ENCODE measurements at places on chromosomes 12 and 14. TPM values are rescaled to one million over a fixed set of nuclear protein-coding genes. Genes with fewer than 3 reads are reported as not detected.

- no peak for DNase-seq
Observed at GRCh38 chr12:93139028-93139665, 210.1 kb upstream of the EEA1 start.

- no peak for DNase-seq
Observed at GRCh38 chr12:68018315-68018714, 29.1 kb downstream of the IFNG-AS1 start.

- no peak for DNase-seq
Observed at GRCh38 chr12:32089156-32089555, 17.5 kb upstream of the BICD1 start.

DNA sequence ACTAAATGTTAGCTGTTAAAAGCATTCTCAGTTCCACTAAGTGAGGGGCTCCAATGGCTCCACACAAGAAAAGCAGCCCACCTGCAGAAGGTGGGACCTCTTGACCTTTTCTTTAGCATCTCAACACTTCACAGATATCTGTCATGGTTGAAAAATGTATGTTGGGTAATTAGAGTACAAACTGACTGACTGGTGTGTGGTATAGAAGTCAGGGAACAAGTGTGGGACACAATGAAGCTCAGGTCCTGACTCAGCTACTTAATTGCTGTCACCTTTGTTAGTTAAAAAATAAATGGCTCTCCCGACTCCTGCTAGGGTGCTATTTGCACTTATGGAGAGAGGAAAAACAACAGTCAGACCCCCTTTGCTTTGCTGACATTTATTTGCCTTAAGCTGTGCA, 299.0 kb downstream of the TTC6 start:
- no peak for DNase-seq

- DNase-seq = no peak
Observed at GRCh38 chr12:5689773-5690172, 255.3 kb downstream of the ANO2 start.

DNA sequence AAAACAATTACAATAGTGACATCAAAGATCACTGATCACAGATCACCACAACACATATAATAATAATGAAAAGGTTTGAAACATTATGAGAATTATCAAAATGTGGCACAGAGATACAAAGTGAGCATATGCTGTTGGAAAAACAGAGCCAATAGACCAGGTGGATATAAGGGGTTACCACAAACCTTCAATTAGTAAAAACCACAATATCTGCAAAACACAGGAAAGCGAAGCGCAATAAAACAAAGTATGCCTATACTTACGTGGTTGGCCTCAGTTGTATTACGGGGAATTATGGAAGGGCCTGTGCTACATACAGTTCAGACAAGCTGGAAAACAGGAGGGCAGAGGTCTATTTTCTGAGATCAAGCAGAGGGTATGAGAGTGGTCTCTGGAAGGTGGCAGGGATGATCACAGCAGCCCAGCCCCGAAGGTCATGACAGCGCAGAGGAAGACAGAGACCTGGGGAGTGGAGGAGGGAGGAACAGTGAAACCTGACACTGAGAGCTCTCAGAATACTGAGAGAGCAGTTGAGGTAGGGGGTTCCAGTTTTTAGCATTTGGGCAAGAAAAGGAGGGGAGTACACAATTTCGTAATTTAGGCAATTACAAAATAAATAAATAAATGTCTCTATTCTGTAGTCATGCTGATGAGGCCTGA, 41.3 kb downstream of the IFNG start:
- no peak for DNase-seq

GRCh38 chr14:99272899-99273765, 1.1 kb upstream of the BCL11B start:
- no peak for DNase-seq

- no peak for DNase-seq
Observed at GRCh38 chr14:49218436-49219092, 367.6 kb downstream of the RPS29 start.

- no peak for DNase-seq
Observed at GRCh38 chr14:102241147-102241546, 63.8 kb downstream of the MOK start.

GRCh38 chr12:54983536-54984101, 943 bp downstream of the TESPA1 start:
- no peak for DNase-seq

GRCh38 chr14:31243860-31244259, 36.3 kb upstream of the HECTD1 start:
- no peak for DNase-seq

GRCh38 chr12:54891717-54892478, 37.6 kb downstream of the MUCL1 start:
- no peak for DNase-seq

DNA sequence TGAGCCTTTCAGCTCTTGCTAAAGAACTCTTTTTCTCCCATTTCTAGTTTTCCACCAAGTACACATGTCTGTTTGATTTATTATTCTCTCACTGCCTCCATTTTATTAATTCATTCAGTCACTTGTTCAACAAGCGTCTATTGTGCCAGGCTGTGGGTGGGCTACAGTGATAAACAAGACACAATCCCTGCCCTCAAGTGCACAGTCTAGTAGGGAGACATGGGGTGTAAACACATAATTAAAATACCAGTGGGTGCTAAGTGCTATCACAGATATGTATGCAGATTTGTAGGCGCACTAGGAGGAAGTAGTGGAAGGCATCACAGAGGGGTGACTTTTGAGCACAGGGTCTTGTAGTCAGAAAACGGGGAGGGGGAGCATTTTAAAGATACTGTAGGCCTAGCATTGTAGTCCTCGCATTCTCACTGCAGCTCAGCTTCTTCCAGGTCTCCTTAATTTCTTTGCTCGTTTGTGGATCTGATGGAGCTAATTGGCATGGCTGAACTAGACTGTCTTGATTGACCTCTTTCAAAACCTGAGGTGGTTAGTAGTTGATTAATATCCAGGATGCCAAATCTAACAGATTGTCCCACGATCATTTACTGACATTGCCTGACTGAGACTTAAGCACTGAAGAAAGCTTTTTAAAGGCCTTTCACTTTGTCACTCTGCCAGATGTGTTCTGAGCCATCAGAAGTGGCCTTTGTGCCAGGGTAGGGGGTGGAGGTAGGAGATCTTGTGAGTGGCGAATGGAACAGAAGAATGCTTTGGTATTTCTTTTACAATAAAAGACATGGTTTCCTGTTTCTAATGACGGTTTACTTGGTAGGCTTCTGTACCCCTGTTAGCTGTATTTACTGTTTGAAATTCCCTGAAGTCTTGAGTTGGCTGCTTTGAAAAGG, 116.9 kb downstream of the DIP2B start:
- DNase-seq = no peak

DNA sequence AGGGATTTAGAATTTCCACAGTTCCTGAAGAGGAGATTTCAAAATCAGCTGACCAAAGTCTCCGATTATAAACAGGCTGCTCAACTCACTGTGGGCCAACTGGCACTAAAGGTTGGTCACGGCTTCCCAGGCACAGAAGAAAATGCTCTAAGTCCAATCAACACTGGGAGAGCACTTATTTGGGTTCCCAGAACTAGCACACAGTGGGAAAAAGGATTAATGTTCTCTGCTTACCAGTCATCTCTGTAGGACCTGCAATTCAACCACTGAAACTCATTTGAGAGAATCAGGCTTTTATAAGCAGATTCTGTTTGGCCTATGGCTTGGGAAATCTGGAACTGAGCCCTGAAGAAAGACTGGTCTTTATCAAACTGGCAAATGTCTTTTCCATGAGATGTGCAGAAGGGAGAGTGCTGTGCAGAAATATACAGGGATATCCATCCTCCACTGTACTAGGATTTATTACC, 49.4 kb downstream of the ABCC9 start:
- peak; percentile 60 for DNase-seq

- no peak for DNase-seq
Observed at GRCh38 chr14:84864548-84865271, 665.2 kb upstream of the FLRT2 start.

DNA sequence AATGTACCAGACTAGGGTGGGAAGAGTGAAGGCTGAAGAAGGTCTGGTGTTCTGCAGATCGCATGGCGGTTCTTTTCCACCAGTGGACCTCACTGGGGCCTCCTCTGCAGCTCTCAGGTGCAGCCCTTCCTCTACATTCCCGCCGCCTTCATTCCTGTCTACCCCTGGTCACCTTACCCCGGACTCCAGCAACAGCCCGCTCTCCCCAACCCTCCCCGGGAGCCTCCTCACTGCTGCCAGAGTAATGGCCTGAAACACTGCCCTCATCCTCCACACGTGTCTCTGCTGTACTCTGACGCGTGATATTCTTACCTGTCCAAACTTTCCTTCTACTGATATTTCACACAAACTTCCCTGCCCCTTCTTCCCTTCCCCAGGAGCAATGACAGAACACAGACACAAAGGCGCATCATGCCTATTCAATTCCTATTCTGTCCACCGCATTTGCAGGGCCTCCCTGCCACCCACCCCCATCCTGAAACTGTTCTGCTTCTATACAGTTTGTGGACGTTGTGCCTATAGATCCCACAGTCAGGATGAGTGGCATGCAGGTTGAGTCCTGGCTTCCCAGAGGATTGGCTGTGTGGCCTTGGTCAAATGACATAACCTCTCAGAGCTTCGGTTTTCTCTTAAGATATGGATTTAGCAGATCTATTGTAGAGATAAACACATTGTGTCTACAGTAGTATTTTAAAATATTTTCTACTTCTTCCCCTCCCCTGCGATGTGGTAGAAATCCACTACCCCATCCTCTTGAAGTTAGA, 1.7 kb upstream of the NUAK1 start:
- DNase-seq = no peak

GRCh38 chr12:76337583-76337982, 10.6 kb downstream of the BBS10 start:
- DNase-seq = no peak

GRCh38 chr12:128240745-128241144, 26.2 kb upstream of the TMEM132C start:
- no peak for DNase-seq

DNA sequence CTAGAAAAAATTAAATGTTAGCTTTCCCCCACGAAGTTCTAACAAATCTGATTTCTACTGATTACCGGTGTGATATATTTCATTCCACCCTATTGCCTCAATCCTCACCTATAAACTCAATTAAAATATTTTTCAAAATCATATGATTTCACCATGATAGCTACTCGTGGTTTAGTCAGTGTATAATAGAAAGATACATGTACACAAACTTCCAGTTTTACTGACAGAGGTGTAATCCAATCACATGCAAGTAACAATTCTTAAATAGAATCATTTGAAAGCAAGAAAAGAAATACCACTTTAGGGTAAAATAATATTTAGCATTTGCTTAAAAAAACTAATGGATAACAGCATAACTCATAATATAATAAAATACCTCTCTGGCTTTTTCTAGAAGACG, 55.0 kb upstream of the C12orf50 start:
- no peak for DNase-seq

DNA sequence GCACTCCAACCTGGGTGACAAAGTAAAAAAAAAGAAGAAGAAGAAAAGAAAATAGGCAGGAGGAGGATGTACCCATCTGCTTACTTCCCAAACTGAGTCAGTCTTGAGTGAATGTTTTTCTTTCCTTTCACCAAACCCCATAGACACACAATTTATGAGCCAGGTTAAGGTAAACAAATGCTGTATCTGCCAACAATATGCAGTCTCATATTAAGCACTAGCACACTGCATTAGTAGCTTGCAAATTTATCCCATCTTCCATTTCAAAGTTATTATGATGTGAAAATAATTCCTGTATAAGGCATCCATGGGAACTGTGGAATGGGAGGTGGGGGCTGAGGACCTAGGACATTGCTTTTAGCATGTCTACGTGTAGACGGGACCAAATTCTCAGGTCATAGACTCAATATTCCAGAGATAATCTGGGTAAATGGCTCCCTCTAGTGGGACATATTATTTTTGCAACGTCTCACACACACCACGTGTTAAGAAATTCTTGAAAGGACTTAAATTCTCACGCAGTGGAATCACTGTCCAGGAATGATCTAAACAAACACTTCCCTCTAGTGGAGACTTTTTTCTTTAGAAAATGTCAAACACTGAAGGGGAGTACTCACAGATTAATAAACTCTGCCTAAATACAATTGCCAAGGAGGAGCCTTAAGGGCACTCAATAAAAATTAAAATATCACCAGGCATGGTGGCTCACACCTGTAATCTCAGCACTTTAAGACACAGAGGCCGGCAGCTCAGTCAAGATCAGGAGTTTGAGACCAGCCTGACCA, 17.1 kb upstream of the OR10P1 start:
- DNase-seq = no peak

- DNase-seq = no peak
Observed at GRCh38 chr14:68580671-68581070, 212.2 kb downstream of the ZFP36L1 start.

GRCh38 chr14:91278383-91278715, 33.8 kb upstream of the GPR68 start:
- DNase-seq = no peak

DNA sequence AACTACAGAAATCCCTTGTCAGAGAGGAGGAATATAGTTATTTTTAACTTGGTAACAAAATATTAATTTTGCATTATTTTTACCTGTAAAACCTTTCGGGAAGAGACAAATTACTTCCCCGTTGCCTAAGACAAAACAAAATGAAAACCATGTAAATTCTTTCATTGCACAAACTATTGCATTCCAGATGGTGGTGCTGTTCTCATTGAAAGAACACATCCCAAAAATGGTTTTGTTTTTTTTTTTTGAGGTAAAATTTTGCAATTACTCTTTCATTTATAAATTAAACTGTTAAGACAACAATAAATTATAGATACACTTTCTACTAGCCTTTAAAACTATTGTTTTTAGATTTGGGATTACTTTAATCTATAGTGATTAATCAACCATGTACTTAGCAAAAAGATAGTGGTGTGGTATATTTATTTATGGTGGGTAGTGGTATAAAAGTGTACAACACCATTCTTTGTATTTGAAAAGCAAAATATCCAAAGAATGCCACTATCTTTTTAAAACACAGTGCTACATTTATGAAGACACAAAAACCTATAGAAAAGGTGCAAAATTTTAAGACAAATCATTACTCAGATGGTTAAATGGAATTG, 115.5 kb downstream of the SLC38A1 start:
- DNase-seq = no peak

The HOXC12 gene
- not detected for total RNA-seq

The KRT5 gene
- total RNA-seq = not detected

The DCN gene
- total RNA-seq = 716 TPM

The RPGRIP1 gene
- total RNA-seq = 0.30 TPM

The PTPRQ gene
- 0.27 TPM for total RNA-seq

The MUCL1 gene
- not detected for total RNA-seq

The SCNN1A gene
- 0.22 TPM for total RNA-seq

The TMEM179 gene
- 0.49 TPM for total RNA-seq

The CDKN3 gene
- total RNA-seq = 4.3 TPM

The IL26 gene
- total RNA-seq = not detected

The OR10AD1 gene
- not detected for total RNA-seq

The C14orf93 gene
- total RNA-seq = 4.9 TPM

The NTS gene
- total RNA-seq = not detected

The SEL1L gene
- total RNA-seq = 54.4 TPM

The C12orf60 gene
- 1.9 TPM for total RNA-seq
